Midbrain (tissue), 1 donor: ENCODE measurements at places on chromosomes 7 and 10.

- no peak for DNase-seq
Observed at GRCh38 chr7:69696686-69697685, 98.7 kb downstream of the AUTS2 start.

- DNase-seq = no peak
Observed at GRCh38 chr7:113198226-113198625, 79.9 kb upstream of the SMIM30 start.

- no peak for DNase-seq
Observed at GRCh38 chr10:71312811-71313789, 6.0 kb upstream of the SLC29A3 start.

- DNase-seq = no peak
Observed at GRCh38 chr10:63549810-63550209, 28.6 kb downstream of the REEP3 start.

GRCh38 chr10:124160943-124161582 lies 67.7 kb upstream of the CHST15 start:
- no peak for DNase-seq

DNA sequence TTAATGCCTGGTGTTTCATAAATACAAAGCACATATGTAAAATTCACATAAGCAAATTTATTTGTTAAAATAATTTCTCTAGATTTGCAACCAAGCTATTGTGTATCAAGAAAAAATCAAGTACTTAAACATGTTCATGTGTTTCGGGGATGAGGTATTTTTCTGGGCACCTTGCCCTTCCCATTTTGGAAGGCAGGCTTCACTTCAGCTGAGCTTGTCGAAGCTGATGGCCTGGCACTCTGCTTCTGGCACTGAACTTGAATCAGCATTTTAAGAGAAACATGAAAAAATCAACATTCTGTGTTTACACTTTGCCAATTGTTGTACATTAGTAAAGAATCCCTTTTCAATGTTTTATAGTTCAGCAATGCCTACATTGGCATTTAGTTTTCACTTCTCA lies 179.1 kb upstream of the STEAP4 start:
- DNase-seq = no peak

DNA sequence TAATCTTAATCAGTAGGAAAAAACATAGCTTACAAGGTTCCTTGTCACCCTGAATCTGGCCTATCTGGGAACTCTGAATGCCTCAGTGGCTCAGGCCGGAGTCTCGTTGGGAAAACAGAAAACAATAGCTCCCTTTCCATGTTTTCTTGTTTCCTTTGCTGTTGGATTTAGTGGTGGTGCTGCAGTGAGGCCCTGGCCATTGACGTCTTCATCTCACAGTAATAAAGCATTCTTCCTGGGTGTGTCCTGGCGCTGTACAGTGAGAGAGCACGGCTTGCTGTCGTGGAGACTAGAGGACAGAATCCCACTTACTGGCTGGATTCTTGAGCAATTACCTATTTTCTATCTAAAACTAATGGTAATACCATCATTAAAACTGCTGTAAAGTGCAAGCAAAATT lies 1.3 kb upstream of the SPOCK2 start:
- no peak for DNase-seq

DNA sequence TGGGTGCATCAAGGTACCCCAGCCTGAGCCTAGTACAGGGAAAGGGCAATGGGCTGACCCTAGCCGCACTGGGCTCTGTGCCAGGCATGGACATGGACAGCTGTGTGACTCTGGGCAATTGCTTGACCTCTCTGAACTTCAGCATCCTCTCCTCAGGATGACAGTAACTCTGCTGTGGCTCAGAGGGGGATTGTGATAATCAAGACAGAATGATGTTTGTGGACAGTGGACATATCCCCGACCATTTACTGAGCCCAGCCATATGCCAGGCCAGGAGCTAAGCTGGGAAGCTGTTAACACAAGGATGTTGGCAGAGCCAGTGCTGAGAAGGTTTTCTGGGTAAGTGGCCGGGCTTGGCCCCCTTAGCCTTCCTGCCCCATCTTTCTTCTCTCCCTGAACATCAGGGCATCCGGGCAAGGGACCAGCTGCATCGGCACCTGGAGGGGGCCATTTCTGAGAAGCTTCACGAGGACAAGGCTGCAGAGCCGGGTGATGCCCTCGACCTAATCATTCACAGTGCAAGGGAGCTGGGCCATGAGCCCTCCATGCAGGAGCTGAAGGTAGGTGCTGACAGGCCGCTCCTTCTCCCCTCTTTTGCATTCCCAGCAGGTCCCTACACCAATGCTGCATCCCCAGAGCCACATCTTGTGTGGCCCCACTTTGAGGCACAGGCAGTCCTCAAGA lies 3.5 kb downstream of the CYP26C1 start:
- DNase-seq = no peak

- DNase-seq = no peak
Observed at GRCh38 chr10:94230134-94230785, 132.5 kb downstream of the NOC3L start.

- no peak for DNase-seq
Observed at GRCh38 chr10:115774721-115775120, 498.3 kb downstream of the GFRA1 start.

GRCh38 chr7:35729061-35729783 lies 34.3 kb upstream of the HERPUD2 start:
- no peak for DNase-seq

- no peak for DNase-seq
Observed at GRCh38 chr10:46530249-46531186, 25.9 kb downstream of the GPRIN2 start.

DNA sequence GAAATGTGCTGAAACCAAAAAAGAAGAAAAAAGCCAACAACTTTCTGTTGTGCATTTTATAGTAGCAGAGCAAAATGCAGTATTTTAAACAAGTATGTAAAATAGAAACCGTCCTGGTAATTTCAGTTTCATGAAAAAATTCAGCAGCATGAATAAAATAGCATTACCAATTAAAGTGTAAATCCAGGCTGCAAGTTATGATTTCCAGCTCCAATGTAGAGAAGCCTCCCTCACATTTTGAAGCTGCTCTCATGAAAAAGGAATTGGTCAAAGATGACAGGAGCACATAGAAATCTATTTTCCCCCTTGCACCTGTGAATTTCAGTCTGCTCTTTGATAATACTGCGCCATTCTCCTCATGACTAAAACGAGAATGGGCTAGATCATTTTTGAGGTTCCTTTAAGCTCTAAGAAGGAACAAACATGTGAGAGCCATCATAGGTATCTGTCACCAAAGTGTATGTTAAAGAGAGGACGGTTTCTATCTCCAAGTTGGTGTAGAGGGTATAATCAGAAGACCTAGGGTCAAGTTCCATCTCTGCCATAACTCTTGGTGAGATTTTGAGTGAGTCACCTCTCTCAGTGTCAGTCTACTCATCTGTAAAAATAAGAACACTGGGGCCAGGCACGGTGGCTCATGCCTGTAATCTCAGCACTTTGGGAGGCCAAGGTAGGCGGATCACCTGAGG lies 107.5 kb downstream of the MTPAP start:
- DNase-seq = no peak

DNA sequence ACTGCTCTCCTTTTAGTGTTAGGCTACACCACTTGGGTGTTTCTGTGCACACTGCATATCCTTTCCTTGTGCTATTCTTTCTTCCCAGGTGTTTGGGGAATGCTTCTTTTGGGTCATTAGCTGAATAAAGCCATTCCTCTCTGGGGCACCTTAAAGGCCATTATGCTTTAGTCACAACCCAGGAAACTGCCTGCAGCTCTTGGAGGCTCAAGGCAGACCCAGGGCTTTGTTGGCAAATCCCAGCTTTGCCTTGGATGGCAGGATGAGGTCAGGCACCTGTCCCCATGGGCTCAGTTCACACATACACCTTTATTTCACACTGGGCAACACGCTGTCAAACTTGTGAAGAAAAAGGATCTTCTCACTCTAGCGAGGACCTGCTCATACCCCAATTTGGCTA lies 460.6 kb downstream of the CCSER2 start:
- DNase-seq = no peak

- DNase-seq = no peak
Observed at GRCh38 chr10:21962358-21962757, 41.2 kb downstream of the DNAJC1 start.

GRCh38 chr7:16063221-16063620 lies 358.1 kb downstream of the CRPPA start:
- DNase-seq = no peak

DNA sequence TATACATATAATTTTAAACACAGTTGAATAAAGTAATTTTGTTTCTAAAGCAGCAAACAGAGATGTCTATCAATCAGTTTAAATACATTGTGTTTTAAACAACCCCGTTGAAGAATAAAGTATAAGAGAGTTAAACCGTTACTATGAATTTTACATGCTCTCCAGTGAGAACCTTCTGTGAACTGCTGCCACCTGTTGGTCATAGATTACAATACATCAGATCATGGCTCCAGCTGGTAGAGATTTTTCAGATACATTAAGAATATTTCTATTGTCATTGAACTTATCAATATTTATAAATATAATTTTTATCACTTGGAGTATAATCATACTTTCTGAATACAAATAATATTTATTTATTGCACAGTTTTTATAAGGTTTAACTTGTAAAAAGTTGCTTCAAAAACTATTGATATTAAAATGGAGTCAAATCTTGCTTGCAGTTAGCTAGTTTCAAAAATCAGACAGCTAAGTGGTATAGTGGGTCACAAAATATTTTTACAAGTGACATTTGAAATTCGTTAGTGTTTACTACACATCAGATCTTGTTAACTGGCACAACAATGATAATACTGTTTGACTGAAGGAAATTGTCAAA lies 561.2 kb upstream of the PHF14 start:
- peak; percentile 48 for DNase-seq

- no peak for DNase-seq
Observed at GRCh38 chr7:54904130-54904529, 114.7 kb upstream of the EGFR start.

DNA sequence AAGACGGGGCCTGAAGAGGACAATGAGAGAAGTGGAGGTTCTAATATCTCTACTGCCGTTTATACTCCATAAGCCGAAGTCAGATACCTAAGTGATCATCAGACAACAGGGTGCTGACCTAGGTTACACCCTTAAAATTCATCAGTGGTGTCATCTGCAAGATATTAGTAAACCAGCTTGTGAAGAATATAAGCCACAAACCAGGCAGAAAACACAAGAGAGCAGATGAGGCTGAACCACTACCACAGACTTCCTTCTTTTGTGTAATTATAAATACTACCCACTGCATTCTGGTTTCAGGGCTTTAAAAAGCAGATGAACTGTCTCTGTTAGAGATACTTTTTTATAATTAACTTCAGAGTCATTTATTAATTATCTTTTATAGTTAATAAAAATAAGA lies 69.0 kb upstream of the LRRC17 start:
- DNase-seq = no peak

DNA sequence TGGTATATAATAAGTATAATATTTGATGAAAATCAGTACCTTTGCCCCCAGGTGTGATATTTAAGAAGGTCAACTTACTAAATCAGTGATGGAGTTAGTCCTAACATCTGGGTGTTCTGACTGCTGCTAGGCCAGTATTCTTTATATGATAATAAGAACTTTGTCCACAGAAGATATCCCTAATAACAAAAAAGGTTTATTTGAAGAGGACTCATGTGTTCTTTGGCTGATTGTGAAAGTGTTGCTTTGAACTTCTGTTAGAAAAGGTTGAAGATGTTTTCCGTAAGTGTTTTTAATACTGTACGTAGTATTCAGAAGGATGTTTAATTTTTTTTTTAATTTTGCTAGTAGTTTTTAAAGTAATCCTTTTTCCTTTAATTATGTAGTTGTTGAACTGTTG lies 10.2 kb downstream of the PTEN start:
- no peak for DNase-seq

- no peak for DNase-seq
Observed at GRCh38 chr7:83575436-83575835, 73.5 kb downstream of the SEMA3E start.

DNA sequence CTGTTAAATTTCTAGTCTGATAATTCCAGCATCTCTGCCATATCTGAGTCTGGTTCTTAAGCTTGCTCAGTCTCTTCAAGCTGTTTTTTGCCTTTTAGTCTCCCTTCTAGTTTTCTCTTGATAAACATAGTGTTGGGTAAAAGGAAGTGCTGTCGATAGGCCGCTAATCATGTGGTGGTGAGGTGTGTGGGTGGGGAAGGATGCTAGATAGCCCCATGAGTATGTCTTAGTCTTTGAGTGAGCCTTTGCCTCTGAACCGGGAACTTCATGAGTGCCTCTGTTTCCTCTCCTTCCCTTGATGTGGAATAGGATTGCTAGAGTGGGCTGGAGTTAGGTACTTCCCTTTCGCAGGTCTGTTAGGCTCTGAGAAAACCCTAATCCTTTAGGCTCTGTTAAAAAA lies 441.8 kb downstream of the INHBA start:
- DNase-seq = no peak

GRCh38 chr10:124126145-124126982 lies 33.0 kb upstream of the CHST15 start:
- no peak for DNase-seq

DNA sequence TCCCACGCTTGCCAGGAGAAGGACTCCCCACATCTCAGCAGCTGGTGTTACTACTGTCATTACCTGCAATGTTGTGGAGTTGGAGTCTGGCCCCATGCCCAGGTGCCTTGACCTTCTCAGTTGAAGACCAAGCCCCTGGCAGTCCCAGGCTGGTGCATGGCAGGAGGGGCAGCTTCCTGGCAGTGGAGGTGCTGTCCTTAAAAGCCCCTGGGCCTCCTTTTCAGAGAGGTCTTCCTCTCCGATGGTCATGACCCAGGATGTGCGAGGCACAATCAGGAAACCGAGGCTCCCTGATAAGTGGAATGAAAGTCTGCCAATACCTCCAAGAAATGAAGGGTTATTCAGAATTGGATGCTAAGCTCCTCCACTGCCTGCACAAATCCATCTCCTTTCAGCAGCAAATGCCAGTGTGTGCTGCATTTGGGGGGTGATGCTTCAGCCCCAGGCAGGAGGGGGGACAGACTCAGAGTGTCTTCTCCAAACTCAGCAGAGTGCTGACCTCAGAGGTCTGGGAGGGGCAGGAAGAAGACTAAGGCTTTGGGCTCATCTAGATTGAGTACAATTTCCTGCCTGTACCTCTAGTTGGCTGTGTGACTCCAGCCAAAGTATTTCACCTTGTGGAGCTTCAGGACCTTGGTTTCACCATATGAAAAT lies 97.0 kb upstream of the DDC start:
- no peak for DNase-seq

- no peak for DNase-seq
Observed at GRCh38 chr7:120583899-120584586, 273.9 kb downstream of the TSPAN12 start.

GRCh38 chr7:73899731-73900142 lies 38.8 kb downstream of the TMEM270 start:
- no peak for DNase-seq

GRCh38 chr10:8800426-8800825 lies 745.9 kb downstream of the GATA3 start:
- DNase-seq = no peak
